ENCODE measurements at places on chromosomes 16 and 17.

DNA sequence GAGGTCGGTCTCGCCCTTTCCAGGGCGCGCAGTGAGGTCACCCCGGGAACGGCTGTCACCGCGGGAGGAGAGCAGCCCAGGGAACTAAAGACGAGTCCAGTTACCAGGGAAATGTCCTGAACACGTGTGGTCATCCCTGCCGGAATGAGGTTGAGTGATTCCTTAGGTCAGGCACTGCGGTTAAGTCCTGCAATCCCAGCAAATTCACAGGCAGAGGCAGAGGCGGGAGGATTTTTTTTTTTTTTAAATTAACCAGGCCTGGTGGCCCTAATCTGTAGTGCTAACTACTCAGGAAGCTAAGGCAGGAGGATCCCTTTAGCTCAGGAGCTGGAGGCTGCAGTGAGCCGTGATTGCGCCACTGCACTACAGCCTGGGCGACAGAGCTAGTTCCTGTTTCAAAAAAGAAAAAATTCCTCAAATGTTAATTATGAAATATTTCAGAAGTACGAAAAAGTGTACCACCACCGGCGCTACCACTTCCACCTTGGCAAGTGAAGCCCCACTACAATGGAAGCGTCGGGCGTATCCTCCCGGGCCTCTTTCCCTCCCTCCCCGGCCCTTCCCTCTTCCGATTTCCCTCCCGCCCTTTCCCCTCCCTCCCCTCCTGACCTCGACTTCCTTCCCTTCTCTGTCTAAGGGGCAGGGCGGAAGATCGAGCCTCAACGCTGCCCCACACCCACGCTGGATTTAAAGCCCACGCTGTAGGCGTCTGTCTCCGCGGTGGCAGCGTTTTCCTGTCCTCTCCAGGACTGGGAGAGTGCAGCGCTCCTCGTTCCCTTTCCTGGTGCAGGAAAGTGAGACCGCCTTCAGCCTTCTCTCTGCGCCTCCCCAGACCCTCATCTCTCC lies 27.3 kb downstream of the SLFN11 start:
- no peak for DNase-seq

DNA sequence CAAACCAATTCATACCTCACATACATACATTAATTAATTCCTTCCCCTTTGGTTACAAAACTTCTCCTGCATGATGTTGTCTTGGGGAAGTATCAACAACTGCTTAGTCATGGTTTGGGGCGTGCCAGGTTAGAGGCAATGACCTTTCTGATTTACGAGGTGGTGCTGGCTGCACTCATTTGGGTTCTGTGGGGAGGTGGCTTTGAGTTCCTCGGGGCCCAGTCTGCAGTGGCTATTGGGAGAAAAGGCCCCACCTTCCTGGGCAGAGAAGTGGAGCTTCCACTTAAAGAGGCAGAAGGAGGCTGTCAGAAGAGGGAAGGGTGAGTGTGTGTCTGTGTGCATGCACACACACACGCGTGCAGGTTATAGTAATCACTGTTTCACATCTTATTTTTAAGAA lies 10.2 kb upstream of the ETV4 start:
- DNase-seq, result no peak

GRCh38 chr17:51119415-51120356 lies 982 bp downstream of the SPAG9 start:
- DNase-seq, result peak; percentile 6

GRCh38 chr16:24668481-24669061 lies 60.9 kb upstream of the TNRC6A start:
- DNase-seq, result no peak

DNA sequence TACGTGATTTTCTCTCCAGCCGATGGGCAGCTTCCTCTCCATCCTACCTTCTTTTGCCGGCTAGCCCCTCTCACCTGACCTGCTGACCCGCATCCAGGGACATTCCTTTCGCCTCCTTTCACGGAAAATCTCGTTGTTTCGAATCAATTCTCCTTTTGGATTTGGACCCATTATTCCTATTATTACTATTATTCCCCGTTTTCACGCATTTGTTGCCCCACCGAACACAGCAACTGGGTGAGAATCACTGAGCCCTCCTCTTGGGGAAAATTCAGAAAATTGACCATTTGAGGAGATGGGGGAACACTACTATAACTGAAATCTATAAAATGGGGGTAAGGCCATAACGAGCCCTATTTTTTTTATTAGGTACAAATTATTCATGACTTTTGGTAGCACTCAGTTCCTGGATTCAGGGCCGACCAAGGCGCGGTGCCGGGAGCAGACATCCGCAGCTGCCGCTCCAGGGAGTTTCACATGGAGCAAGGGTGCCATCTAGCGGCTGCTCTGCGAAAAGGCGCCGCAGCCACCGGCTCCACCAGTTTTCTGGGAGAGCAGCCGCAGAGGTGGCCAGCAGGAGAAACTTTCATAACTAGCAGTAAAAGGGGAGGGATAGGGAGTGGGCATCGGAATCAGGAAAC lies 3.3 kb upstream of the HOXB8 start:
- no peak for DNase-seq

- no peak for DNase-seq
These were observed 150.9 kb downstream of the HS3ST3B1 start for GRCh38 chr17:14451729-14452191.

- no peak for DNase-seq
These were observed 18.0 kb downstream of the FOXF1 start for GRCh38 chr16:86528061-86528929.

- no peak for DNase-seq
These were observed 2.1 kb upstream of the HES7 start for GRCh38 chr17:8125947-8126490.

DNA sequence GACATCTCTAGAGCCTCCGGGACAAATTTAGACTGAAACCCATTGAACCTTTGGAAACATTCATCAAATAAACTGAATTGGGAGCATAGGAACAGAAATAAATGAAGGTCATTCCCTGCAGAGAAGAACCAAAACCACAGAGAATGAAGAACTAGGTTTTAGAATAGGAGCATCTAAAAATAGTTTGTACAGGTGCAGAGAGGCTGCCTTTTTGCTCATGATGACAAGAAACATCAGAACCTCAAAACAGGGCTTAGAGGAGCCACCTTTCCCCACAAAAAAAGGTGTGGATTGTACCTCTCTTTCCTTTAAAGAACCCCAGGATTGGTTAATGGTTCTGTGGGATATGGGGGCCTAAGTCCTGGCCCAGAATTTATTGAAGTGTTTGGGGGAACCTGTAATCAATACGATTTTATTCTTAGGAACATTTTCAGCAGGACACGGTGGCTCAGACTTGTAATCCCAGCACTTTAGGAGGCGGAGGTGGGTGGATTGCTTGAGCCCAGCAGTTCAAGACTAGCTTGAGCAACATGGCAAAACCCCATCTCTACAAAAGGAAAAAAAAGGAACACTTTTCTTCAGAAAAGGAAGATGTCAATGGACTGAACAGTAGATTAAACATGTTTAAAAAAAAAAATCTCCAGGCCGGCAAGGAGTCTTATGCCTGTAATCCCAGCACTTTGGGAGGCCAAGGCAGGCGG lies 37.7 kb upstream of the SLC47A1 start:
- DNase-seq, result no peak

GRCh38 chr16:58454856-58455255 lies 45.1 kb upstream of the NDRG4 start:
- no peak for DNase-seq

DNA sequence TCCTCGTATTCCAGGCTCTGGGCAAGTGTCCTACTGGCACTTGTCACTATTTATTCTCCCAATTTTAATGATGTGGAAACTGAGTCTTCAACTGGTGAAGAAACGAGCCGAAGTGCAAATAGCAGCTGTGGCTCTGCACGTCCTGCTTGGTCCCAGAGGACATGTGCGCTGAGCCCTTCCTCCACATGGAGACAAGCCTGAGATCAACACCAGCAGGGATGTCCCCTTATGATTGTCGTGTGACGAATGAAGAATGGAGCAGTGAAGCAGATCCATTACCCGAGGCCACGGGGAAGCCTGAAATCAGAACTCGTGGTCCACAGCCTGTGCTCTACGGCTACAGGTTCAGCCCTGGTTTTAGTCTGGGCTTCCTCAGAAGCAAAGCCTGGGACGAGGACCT lies 61.0 kb downstream of the FOXL1 start:
- DNase-seq, result no peak

DNA sequence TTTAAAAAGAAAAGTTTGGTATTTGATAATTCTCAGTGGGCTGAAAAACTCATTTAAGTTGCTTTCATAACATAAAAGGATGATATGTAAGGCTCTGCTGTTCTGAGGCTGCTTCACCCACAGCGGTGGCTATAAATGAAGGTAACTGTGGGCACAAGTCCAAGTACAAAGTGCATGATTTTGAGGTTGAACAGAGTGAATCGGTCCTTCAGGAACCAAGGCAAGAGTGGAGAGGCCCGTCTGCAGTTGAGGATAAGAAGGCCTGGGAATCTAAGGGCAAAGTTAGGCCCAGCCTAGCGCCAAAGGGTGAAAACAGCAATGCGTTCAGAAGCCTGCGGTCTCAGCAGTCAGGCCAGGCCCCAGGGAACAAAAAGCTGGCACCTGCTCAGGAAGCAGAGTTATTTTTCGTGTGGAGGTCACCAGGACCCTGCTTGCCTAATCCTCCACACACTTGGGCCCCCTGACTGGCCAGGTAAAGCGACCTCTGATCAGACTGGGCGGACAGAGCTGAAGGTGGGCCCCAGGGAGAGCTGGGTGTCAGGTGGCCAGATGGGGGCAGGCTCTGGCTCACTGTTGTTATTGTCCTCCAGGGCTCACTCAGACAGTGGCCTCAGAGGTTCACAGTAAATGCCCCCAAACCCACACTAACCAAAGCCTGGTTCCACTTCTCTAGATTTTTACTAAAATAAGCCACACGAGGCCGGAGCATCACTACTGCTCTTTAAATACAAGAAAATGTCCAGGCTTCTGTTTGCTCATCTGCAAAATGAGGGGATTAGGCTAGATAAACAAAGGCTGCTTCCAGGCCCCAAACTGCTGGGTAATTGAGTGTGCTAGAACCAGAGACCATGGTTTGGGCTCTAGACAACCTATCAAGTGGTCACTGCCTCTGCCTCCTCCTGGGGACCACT lies 46.5 kb downstream of the TEX2 start:
- DNase-seq, result no peak

DNA sequence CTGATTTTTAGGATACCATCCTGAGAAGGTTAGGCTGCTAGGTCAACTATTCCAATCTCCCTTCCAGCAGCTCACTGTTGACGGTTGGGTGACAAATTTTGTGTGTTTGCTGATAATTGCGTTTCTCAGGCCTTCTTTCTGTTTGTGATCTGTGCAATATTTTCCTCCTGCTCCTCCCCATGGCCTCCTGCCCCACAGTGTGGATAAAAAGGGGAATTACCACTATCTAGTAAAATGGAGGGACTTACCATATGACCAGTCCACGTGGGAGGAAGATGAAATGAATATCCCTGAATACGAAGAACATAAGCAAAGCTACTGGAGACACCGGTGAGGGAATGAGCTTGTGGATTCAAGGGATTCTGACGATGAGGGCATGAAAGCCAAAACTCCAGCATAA lies 9.2 kb downstream of the CHD3 start:
- DNase-seq, result no peak

DNA sequence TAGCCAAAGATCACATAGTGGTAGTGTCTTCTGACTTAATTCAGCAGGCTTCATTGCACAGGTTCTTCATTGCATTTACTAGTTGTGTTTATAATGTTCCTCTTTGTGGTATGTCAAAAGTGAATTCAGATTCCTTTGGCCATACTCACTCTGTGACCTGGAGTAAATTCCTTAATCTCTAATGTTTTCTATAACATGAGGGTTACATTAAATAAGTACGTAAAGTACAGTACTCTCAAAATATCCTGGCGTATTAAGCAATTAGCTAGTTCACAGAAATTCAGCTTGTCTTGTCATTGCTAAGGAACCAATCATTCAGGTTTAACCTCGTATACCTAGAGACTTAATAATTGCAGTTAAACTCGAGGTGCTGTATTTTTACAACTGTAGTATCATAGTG lies 4.2 kb downstream of the RPS6KB1 start:
- DNase-seq, result no peak

- no peak for DNase-seq
These were observed 24.8 kb upstream of the ERN1 start for GRCh38 chr17:64154717-64155116.

GRCh38 chr17:82212331-82213250 lies at the start of gene CCDC57:
TSS of gene CCDC57 (minus strand) at chr17:82212842. CDS start at chr17:82201944, 10,898 bp downstream.
- no peak for DNase-seq

DNA sequence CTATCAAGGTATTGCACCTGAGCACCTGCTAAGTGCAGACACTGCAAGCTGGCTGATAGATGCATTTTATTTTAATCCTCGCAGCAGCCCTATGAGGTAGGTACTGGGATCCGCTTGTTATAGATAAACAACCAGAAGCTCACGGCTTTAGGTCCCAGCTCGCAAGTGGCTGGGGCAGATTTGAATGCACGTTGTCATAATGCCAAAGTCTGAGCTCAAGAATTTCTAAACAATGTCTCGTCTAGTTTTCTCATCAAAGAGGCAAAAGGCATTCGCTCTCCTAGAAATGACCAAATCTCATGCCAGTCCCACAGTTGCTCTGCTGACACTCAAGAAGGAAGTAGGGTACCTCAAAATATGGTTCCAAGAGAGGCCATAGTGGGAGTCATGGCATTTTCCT lies 20.5 kb downstream of the SOX9 start:
- DNase-seq, result no peak

- DNase-seq, result no peak
These were observed 127.5 kb downstream of the SOCS1 start for GRCh38 chr16:11128211-11129141.

- DNase-seq, result no peak
These were observed 121.2 kb upstream of the RCVRN start for GRCh38 chr17:10025976-10026901.

- DNase-seq, result no peak
These were observed 113.9 kb downstream of the UTP18 start for GRCh38 chr17:51374209-51374608.

GRCh38 chr16:78668393-78668792 lies 568.9 kb downstream of the WWOX start:
- no peak for DNase-seq

- no peak for DNase-seq
These were observed 349.6 kb downstream of the KIF2B start for GRCh38 chr17:54172096-54172984.

- no peak for DNase-seq
These were observed 102.8 kb upstream of the KCNJ16 start for GRCh38 chr17:69972251-69972650.

GRCh38 chr17:21286066-21286770 lies 1.7 kb downstream of the MAP2K3 start:
- peak; percentile 63 for DNase-seq

GRCh38 chr17:1629504-1630310 lies 1.1 kb upstream of the SLC43A2 start:
- DNase-seq, result no peak

- no peak for DNase-seq
These were observed 27.8 kb downstream of the ZC3H18 start for GRCh38 chr16:88597856-88598491.

- DNase-seq, result no peak
These were observed 41.6 kb upstream of the TAC4 start for GRCh38 chr17:49889500-49889899.

DNA sequence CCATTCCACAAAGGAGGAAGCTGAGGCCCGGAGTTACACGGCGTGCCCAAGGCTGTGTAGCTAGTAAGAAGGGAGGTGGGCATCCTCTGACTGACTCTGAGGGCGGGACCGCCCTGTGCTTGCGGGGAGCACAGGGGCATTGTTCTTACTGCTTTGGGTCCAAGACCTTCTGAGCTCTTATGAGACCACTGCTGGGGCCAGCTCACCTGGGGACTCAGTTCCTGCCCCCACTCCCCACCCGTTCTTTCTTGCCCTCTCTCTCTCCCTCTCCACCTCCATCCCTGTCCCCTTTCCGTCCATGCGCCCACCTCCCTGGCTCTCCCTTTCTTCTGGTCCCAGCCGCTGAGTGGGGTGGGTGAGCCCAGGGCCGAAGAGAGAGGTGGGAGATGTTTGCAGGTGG lies 19.6 kb downstream of the CCR7 start:
- DNase-seq, result no peak

Data from NCI-H187 (cell line).